Esophagus mucosa (tissue), 1 donor: ENCODE measurements at places on chromosomes 11 and 22. TPM values are rescaled to one million over a fixed set of nuclear protein-coding genes. Genes with fewer than 3 reads are reported as not detected.

The BAIAP2L2 gene
- 4.5 TPM for total RNA-seq

The PKNOX2 gene
- total RNA-seq: 0.28 TPM

- ATAC-seq: no peak
Observed at GRCh38 chr22:23071230-23072076, 1.1 kb downstream of the GNAZ start.

The RAG2 gene
- total RNA-seq: not detected

- ATAC-seq: peak; percentile 75
Observed at GRCh38 chr22:33597274-33597985, 322.8 kb downstream of the LARGE1 start.

The SLC25A18 gene
- 0.08 TPM for total RNA-seq

GRCh38 chr22:49349181-49349835, 478.4 kb downstream of the BRD1 start:
- ATAC-seq: no peak

DNA sequence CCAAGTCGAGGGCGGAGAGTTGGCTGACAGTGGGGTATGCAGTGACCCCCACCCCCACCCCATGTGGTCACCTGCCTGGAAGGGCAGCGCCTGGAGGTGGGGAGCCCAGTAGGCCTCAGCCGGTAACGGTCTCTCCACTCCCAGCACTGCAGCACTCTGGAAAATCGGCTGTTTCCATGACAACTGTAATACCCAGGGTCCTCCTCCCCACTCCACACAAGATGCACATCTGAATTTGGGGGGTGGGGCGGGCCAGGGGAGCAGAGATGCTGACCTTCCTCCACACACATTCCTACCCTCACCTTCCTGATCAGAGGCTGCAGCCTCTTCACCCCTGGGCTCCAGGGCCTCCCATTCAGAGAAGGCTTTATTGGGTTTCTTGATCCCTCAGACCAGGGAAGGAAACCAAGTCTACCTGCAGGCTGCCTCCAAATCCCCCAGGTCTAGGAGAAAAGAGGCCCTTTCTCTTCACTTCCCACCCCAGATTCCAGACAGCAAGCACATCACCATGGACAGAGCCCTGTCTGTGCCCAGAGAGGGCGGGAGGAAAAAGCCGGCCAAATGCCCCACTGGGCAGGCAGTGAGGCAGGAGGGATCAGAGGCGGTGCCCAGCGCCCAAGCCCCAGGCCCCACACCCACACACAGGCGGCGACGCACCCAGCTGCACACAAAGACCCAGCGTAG, 46.5 kb downstream of the SLC22A12 start:
- no peak for ATAC-seq

- ATAC-seq: no peak
Observed at GRCh38 chr22:45552580-45553350, 50.1 kb downstream of the FBLN1 start.

GRCh38 chr22:27105142-27106025, 448.0 kb downstream of the MIAT start:
- peak; percentile 16 for ATAC-seq

The FBLN1 gene
- 39.5 TPM for total RNA-seq

The SOX6 gene
- 13.6 TPM for total RNA-seq

DNA sequence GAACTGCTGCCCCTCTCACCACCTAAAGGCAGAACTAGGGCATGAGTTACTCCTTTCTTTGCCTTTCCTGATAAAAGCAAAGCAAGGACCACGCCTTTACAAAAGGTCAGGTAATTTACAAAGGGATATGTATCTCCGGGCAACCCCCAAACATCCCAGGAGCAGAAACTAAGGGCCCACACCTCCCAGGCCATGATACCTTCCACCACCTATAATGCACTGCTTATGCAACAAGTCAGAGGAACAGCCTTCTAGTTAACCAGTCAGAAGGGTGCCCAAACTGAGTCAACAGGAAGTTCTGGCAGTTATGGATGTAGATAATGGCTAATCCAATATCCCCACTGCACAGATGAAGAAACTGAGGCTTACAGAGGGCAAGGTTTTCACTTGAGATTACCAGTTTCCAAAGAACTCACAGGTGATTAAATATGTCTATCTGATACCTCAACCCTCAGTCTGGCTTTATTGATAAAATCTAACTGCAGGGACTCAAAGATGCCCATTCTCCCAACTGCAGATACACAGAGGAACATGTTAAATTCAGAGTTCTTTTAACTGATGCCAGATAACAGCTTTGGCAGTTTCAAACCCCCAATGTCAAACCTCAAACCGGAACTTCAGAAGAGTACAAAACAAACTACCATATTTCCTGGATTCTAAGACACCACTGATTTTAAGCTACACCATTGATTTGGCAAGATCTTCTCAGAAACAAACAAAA, 16.8 kb upstream of the CASTOR1 start:
- ATAC-seq: peak; percentile 20

DNA sequence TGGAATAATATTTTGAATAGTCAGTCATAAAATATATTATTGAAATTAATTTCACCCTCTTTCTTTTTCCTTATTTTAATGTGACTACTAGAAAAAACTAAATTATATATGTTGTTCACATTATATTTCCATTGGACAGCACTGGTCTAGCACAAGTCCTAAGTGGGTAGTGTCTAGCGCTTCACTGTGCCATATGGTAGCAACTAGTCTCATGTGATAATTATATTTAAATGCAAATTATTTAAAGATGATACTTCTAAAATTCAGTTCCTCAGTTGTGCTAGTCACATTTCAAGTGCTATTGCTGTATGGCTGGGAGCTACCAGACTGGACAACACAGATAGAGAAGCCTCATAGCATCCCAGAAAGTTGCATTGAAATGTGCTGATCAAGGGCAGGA, 19.1 kb upstream of the LDLRAD3 start:
- no peak for ATAC-seq

The HBD gene
- total RNA-seq: not detected

The KDM4E gene
- total RNA-seq: not detected

DNA sequence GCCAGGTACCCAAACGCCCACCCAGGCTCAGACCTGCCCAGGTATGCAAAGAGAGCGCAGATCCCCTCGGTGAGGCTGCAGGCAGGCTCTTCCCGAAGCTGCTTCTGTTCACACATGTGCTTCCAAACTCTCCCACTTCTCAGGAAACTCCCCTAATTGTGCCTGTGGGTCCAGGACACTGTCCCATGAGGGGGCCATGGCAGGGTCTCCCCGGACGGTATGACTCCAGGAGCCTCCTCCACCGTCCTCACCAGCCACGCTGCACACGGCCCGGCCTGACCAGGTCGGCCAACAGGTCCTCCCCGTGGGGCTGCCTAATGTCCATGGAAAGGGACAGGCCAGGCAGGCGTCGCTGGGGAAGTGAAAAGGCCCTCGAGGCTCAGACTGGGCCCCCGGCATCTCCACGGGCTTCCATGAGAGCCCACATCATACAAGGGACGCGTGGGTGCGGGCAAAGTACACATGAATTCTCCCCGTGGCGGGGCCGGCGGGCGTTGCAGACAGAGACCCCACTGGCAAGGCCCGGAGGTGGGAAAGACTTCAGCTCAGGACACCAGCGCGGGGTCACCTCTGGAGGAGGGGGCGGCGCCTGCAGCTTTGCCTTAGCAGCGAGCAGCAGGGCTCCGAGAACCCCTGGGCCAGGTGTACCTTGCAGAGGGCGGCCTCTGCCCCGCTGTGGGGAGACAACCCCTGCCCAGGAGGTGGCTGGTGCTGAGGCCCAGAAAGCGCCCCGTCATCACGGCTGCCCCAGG, 526.1 kb downstream of the BRD1 start:
- no peak for ATAC-seq

The SMC1B gene
- total RNA-seq: not detected

The CHRM1 gene
- not detected for total RNA-seq

The RBMXL2 gene
- total RNA-seq: not detected

- ATAC-seq: no peak
Observed at GRCh38 chr11:70226183-70226582, 23.1 kb downstream of the FADD start.

- ATAC-seq: no peak
Observed at GRCh38 chr22:26995235-26995634, 337.8 kb downstream of the MIAT start.

The PTPN5 gene
- total RNA-seq: not detected
